ENCODE measurements at places on chromosomes 5 and 9. TPM values are rescaled to one million over a fixed set of nuclear protein-coding genes. Genes with fewer than 3 reads are reported as not detected.

DNA sequence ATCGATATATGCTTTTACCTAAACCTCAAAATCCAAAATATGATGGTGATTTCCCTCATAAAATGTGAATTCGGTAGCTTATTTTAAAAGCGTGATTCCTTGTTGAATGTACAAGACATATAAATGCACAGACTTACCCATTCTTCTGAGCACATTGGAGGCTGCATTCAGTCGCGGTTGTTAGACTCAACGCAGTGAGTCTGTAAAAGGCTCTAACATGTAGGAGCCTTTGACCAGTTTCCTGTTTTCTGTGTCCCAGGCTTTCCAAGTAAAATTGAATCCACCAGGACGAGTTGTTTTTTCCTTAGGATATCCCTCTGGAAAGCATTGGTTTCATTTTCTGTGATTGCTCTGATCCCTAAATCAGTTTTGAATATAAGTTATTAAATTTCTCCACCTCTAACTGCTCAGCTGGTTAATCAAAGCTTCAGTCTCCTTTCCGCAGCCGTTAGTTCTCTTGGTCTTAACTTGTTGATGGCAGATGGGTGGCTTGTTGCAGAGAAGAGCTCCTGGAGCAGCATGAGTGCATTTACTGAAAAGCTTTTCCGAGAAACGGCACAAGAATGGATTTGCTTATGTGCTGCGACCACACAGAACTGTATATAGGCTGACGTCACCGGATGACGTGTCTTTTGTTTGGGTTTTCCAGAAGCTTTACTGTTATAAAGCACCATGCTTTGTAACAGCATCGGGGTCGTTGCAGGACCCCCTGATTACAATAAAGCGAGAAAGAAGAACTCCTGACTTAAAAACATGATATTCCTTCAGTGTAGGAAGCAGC lies at the start of gene LRRTM2:
LRRTM2 (minus strand) TSS at position 565 of the 781 bp plus-strand sequence; CDS start at position 141, 424 bp downstream.
- DNase-seq = no peak

DNA sequence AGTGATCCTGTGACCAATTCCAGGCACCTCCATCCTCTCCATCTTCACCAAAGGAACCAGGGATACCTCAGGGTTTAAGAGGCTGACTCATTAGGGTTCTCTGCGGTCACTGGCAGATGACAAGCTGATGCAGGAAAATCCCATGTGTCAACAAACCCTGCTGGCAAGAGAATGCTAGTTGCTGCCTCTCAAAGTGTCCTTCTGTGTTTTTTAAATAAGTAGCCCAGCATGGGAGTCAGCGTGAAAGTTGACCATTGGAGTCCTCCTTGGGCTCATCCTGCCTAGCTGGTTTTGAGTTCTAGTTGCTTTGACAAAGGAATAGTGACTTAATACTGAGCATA lies 200.2 kb downstream of the SLIT3 start:
- no peak for DNase-seq

The PRUNE2 gene
- 0.05 TPM for total RNA-seq

The FST gene
- total RNA-seq = 1.6 TPM

- no peak for DNase-seq
Observed at GRCh38 chr9:90333226-90333625, 309.4 kb downstream of the DIRAS2 start.

Data from activated T-cell treated with anti-CD3 and anti-CD28 coated beads, Interleukin-2, amount 50 U/mL, for 4 hours (primary cell).